ENCODE measurements at places on chromosomes 1 and 21.

GRCh38 chr1:65435987-65436386 lies 15.5 kb downstream of the LEPR start:
- DNase-seq = no peak

DNA sequence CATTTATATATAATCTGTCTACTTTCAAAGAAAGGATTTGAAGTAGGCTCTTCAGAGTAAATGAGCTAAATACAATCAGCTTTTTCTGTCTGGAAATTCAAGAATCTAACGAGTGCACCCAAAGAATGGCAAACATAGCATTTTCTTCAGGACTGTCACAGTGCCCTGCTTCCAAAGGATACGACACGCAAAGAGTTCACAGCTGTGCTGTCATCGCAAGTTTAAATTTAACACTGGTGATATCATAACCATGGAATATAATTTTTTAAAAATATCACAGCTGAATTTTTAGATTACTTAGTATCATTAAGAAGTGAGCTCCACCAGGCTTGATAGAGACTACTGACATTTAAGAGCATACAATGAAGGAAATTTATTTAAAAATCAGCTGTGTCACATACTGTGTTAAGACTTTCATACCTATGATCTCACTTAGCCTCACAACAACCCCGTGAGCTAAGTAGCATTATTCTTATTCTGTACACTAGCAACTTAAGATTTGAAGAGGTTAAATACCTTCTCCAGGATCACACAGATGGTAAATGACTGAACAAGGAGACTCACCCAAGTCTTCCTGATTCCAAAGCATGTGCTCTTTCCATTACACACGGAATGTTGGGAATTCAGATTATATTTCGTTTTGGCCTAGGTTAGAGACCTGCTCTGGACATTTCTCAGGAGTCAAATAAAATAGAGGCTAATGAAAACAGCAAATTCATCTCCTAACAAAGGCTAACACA lies 46.2 kb upstream of the PRRX1 start:
- no peak for DNase-seq

DNA sequence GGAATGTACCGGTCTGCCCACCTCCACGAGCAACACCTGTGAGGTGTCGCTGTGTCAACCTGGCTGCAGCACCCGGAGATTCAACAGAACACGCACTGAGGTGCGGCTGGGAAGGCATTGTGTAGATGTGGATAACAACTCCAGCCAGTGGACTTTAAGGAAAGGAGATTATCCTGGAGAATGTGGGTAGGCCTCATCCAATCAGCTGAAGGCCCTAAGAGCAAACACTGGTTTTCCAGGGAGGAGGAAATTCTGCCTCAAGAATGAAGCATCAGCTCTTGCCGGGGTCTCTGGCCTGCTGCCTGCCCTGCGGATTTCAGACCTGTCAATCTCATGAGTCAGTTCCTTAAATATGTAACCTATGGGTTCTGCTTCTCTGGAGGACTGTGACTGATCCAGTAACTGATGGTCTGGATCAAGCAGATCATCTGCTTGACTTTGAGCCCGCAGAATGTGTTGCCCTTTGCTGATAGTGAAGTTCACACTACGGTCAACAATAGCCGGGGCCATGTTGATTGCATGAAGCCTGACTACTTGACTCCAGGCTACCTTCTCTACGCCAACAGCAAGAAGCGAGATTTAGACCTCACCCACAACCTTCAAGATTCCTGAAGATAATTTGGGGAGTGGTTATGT lies 15.9 kb upstream of the PRDM15 start:
- no peak for DNase-seq

DNA sequence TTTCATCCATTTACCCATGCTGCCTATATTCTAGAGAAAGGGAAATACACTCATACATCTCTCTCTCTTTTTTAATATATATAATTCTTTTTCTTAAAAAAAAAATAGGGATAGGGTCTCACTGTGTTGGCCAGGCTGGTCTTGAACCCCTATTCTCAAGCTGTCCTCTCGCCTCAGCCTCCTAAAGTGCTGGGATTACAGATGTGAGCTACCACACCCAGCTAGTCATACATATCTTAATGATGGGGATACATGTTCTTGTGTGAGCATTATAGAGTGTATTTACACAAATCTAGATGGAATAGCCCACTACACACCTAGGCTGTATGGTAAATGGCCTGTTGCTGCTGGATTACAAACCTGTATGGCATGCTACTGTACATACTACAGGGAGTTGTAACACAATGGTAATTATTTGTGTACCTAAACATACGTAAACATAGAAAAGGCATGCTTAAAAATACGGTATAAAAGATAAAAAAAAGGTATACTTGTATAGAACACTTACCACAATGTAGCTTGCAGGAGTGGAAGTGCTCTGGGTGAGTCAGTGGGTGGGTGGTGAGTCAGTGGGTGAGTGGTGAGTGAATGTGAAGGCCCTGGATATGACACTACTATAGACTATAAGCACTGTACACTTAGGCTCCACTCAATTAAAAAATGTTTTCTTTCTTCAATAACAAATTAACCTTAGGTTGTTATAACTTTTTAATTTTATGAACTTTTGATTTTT lies 72.9 kb downstream of the IVNS1ABP start:
- DNase-seq = no peak

- DNase-seq = no peak
These were observed 2.9 kb downstream of the EGLN1 start for GRCh38 chr1:231419147-231419546.

DNA sequence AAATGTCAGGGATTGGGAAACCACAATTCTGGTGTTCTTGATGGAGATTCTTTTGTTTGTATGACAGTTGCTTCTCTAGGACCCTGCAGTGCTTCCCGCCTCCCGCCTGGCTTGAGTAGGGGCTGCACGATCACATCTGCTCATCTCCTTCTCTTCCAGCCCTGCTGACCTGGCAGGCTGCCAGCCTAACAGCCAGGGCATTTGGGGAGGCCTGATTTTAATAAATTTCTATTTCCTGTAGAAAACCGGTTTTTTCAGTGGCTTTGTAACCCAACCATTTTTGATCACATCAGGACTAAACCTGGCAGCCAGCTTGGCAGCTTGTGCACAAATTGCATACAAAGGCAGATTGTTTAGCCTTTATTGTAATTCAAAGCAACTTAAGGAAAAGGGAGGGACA lies 78.9 kb downstream of the UBE2U start:
- no peak for DNase-seq

DNA sequence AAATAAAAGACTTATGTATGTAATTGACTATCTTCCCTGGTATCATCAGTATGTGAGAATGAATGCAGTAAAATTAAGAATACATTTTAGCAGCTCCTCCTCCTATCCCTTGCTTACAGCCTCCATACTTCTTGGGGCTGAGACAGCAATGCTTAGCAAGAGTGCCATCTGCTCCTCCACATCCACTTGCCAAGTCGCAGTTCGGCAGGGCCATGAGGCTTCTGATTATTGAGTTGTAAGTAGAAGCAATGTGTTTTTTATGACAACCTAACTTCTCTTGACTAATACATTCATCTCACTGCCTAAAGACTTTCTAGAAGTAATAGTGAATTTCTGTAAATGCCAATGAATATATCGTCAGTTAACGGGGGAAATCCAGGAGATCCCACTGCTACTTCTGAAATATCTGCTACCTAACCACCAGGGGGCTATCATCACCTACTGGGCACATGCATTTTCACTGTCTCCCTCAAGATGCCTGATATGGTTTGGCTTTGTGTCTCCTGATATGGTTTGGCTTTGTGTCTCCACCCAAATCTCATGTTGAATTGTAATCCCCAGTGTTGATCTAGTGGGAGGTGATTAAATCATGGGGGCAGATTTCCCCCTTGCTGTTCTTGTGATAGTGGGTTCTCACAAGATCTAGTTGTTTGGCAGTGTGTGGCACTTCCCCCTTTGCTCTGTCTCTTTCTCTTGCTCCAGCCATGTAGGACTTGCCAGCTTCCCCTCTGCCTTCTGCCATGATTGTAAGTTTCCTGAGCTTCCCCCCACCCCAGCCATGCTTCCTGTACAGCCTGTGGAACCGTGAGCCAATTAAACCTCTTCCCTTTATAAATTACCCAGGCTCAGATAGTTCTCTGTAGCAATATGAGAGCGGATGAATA lies 59.6 kb downstream of the EXTL2 start:
- DNase-seq = no peak

DNA sequence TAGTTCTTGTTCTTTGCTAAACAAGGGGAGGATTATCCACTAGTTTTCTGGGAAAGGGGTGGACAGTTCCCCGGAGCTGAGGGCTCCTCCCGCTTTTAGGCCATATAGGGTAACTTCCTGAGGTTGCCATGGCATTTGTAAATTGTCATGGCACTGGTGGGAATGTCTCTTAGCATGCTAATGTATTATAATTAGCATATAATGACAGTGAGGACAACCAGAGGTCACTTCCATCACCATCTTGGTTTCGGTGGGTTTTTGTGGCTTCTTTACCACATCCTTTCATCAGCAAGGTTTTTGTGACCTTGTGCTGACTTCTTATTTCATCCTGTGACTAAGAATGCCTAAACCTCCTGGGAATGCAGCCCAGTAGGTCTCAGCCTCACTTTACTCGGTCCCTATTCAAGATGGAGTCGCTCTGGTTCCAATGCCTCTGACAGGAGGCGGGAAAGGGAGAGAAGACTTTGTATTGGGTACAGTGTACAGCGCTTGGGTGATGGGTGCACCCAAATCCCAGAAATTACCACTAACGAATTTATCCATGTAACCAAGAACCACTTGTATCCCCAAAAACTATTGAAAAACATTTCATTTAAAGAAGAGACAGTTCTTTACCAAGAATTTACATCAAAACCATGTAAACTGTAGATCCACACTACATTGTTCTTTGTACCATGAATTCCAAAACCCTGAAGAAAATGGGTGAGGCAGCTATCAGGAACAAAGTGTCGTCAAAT lies 8.7 kb upstream of the SLC2A5 start:
- DNase-seq = no peak

- no peak for DNase-seq
These were observed 39.1 kb downstream of the UROD start for GRCh38 chr1:45051005-45051772.

GRCh38 chr21:26106562-26106961 lies 64.0 kb downstream of the APP start:
- DNase-seq = no peak

DNA sequence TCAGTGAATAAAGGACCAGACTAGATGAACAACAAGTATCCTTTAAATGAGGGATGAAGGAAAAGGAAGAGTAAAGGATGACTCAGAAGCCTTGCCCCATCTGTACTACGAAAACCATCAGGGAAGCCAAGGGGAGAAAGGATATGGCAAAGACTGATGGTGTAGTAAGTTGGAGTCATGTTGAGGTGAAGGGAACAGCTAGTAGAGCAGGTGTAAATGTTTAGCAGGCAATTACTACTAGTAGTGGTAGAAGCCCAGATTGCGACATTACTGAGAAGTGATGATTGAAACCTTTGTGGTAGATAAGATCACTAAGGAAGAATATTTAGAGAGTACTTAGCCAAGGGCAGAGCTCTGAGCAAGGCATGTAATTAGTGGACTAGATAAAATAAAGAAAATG lies 84.0 kb downstream of the PHTF1 start:
- DNase-seq = no peak

DNA sequence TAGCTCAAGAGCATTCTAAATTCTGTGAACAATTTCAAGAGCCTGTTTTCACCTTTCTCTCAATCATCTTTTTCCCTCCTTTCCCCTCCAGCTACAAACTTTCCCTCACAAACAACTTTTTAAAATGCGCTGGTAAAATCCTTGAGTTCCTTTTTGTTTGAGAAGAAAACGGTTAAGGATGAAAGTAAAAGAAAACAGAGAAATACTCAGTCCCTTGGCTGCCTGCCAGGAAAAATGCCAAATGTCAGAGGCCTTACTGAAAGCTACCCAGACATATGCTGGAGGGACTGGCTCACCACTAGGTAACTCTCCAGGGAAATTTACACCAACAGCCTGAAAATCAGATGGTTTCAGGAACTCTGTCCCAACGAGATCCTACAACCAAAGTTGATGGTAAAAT lies 11.0 kb upstream of the SERBP1 start:
- no peak for DNase-seq

DNA sequence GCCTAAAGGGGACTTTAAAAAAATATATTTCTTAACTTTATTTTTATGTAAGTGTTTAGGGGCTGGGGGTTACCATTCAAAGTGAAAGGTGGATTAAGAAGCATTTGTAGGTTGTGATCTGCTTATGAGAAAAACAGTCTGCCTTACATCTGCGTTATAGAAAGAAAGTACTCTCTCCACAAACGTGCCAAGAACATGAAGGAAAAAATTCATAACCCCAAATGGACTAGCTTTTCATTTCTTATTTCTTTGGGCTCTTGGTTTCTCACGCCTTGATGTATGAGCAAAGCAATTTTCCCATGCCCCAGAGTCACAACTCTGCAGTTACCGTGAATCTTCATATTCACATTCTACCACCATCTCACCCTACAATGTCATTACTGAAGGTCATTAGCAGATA lies 1165.1 kb upstream of the ADGRL4 start:
- DNase-seq = no peak

DNA sequence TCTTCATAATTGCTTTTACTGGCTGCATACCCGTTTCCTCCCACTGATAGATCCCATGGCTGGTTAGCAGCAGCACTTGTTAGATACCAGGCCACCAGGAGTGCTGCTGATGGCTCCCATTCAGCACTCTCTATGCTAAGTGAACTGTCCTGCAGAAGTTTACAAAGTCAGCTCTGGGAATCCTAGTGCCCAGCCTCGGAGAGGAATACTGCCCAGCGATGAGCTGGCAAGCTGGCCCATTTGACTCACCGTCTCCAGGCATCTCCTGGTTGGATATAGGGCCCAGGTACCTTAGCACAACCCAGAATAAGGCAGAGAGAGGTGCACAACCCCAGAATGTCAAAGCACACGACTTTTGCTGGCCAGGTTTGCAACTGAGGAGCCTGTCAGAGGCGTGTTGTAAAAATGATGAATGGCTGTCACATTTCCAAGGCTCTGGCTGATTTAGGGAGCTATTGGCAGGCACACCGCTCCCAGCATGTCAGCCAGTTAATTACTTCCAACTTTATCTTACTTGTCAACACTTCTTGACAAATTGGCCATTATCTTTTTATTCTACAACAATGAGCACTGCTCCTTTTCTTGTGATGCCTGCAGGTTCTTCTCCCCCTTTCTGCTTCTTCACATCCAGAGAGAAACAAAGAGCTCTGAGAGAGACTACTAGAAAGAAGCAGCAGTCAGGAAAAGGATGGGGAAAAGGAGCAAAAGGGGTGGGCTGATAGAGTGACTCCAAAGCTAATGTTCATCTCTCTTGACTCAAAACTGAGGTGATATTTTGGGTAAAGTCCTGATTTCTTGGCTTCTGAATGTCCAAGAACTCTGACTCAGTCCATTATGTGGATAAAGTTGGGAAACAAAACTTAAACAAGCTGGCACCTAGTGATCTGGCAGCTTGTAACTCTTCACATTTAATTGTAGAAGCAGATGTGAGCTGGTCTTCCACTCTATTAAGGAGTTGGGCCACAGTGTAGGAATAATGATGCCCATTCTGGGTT lies 10.8 kb upstream of the ANGPTL7 start:
- DNase-seq = no peak

DNA sequence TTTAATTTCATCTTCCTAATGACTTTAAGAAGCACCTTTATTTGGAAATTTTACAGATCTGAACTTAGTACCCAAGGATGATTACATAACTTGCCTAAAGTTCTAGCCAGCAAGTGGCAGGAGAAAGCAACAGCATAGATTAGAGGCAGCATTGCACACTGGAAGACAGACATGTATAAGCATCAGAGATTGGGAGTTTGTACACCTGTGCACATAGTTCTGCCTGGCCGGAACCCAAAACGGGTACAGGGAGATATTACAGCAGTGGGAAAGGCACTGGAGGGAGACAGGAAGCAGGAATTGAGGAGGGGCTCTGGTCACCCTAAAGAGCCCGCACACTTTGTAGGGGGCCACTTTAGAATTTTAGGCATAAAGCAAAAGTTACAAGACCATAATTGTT lies 19.3 kb downstream of the GBP6 start:
- no peak for DNase-seq

All from effector memory CD8-positive, alpha-beta T cell (primary cell).